Kasumi-1 (cell line): ENCODE measurements at places on chromosomes 11 and 22.
A peak's percentile ranks its signal among the peaks of the same experiment; 100 is the strongest.

DNA sequence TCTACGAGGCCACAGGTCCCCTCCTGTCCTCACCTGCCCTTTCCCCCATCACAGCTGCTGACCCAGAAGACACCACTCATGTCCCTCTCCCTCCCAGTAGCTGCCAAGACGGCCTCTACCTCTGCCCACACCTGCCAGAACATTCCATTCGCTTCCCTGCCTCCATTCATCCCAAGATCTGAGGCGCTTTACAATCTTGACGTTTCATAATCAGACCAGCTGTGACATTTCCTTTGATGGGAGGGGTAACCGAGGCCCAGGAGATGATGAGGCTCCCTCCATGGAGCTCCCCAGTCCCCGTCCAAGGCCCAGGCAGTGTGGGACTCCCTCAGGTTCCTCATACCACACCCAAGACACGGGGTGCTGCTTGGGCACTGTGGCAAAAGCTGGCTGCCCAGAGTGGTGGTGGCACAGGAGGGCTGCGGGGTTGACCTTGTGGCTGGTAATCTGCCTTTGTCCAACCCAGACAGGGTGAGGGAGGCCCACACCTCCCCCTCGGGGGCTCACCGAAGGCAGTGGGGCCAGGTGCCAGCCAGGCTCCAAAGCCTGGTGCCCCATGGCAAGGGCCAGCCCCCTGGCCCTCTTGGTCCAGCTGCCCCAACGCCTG lies 17.3 kb downstream of the PHLDA2 start:
- DNase-seq = no peak

- DNase-seq = no peak
Measured at GRCh38 chr22:23095733-23096342, 25.5 kb downstream of the GNAZ start.

DNA sequence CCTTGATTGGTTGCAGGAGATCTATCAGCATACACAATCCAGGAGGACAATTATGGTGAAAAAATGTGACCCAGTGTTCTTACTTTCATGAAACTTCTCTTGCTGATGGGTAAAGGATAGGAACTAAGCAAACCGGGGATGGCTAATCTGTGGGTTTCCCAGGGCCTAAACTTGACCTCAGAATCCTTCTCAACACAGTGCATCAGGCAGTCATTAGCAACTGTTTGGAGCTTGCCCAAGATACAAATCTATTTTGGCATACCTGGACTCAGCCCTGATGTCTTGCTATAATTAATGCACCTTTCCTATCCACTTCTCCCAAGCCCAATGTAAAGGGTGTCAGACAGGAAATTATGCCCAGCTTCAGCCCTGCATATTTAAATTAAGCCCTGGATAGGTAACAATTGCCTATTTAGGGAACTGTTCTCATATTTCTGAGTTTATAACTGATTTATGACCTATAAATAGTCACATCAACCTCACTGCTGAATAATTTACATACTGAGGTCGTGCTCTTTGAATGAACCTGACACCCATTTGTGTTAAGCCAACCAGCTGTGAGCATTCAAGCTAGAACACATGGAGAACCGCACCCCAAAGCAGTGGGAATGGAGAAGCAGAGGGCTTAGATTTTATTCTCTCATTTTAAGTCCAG lies 9.2 kb upstream of the PHF21A start:
- DNase-seq = no peak

DNA sequence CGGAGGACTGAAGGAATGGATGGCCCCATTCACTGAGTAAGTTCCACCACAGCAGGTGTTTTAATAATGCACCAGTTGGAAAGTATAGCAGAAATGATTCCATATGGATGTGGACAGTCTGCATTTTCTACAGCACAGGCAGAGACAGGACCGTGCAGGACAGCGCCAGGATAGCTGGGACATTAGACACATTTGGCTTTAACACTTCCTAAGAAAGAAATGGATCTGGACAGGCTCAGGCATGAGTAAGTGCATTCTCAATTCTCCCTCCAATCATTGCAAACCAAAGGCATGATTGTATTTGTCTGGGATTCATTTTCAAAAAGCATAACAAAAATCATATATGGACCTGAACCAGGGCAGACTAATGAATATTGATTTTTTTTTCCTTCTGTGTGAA lies 233.0 kb upstream of the POU2AF2 start:
- DNase-seq = no peak

- no peak for DNase-seq
Measured at GRCh38 chr22:43349636-43350035, 6.5 kb upstream of the SCUBE1 start.

DNA sequence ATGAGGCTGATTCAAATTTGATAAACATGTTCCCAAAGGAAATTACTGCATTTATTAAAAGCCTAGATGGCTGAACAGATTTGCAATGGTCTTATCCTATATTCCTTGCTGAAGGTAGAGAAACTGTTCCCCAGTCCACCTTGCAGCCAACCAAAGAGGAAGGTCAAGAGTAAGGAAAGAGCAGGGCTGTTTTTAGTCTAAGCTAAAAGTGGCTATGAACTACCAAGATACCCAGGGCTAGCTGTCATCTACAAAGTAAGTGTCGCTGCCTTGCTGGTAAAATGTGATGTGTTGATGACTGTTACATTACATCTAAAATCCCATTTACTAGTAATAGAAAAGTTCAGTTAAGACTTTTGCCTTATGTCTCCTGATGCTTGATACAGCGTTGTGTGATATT lies 290.1 kb upstream of the MPPED2 start:
- no peak for DNase-seq

DNA sequence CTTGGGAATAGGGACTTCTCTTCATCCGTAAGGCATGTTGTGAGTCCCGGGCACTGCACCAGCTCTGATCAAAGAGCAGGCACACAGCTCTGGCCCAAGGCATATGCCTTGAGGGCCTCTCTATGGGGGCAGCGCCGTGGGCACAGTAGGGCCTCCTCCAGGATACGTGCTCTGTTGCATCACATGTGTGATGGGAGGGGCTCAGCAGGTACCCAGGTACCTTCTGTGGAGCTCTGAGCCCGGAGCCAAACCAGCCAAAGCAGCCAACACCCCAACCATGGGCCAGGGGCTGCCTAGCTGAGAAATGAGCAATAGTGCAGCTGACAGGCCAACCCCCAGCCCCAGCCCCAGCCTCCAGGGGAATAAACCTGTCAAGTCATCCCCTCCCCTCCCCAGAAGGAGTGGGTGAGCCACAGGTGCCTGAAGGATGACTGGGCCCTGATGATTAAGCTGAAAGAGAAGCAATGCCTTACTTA lies 79.7 kb upstream of the SHISAL1 start:
- DNase-seq = no peak

DNA sequence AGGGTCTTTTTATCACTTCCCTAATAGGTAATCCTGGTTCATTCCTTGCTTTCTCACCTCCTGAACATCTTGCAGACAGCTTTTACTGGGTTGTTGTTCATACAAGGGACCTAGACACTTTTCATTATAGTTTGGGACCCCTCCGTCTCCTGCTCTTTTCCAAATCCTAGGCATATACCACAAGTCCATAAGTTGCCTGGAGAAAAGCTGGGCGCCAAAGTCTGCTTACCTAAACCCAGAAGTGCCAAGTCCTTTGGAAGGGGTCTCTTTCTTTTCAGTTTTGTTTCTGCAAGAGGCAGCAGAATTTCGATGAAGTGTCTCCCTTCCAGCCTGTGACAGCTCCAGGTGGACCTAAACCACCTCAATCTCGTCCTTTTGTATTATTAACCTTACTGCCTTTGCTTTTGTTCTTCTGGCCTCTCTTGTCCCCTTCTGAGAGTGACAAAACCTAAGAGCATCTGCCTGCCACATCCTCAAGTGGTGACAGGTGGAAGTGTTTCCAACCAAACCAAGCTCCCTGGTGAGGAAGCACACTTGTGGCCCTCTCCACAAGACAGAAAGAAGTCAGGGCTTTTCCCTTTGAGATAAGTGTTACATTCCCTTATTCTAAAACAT lies 19.5 kb upstream of the P2RY6 start:
- peak; percentile 52 for DNase-seq

DNA sequence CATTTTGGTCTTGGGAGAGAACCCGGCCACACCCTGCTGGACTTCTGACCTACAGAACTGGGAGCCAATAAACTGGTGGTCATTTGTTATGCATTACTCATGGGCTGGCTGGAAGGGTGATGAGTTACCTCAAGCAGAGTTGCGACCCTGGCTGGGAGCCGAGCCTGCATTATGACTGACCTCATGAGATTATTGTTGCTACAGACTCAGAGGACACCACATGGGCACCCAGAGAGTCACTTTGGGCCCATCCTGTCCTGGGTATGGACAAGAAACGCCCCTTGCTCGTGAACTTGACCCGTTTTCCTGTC lies 531.7 kb downstream of the TBC1D22A start:
- no peak for DNase-seq

DNA sequence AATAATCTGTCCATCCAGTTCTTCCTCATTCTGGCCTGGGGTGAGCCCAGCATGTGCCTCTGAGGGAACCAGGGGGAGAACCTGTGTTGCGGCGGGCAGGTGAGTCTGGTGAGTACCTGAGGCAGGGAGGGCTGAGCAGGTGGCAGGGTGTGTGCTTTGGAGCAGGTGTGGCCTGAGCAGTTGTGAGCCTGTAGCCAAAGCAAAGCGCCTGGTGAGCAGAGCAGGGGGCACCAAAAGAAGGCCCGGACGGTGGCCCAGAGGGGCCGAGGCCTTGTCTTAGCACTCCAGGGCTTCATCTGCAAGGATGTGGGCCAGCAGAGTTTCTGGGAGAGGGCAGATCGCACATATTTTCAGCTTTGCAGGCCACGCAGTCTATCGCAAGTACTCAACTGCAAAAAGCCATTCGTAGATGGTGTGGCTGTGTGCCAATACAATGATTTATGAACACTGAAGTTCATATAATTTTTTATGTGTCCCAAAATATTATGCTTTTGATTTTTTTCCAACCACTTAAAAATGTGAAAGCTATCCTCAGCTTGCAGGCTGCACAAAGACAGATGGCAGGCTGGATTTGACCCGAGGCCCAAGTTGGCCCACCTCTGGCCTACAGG lies 8.7 kb downstream of the GLB1L2 start:
- DNase-seq = no peak
